ENCODE measurements at places on chromosomes 11 and 22.

- no peaks in the 10 kb centered on the region for H3K4me1 ChIP-seq
- no peak overlapping the region for H3K4me3 ChIP-seq
- no peaks in the 10 kb centered on the region for H3K36me3 ChIP-seq
- no peak for DNase-seq
- peaks cover 2% of the 10 kb centered on the region for H3K27me3 ChIP-seq
- no peak overlapping the region for H3K27ac ChIP-seq
These were observed 77.3 kb upstream of the ATXN10 start for GRCh38 chr22:45594123-45594941.

DNA sequence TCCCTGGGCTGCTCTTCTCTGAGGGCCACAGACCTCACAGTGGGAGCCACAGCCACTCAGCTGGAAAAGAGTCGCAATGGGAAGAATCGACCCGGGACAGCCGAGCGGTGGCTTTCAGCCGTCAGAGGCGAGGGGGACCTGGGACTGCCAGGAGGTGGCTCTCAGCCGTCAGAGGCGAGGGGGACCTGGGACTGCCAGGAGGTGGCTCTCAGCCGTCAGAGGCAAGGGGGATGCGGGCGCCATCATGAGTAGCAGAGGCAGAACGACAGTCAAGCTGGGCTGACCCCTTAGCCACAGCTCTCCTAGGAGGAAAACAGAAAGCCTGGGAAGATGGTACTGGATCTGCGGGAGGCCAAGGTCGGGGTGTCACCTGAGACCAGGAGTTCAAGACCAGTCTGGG, 14.9 kb upstream of the MUC2 start:
- no peaks in the 10 kb centered on the region for H3K36me3 ChIP-seq
- peak; percentile 15 for DNase-seq
- no peak overlapping the region for H3K4me3 ChIP-seq

GRCh38 chr11:69518081-69518950, 36.9 kb downstream of the LINC01488 start:
- H3K36me3 ChIP-seq, result no peaks in the 10 kb centered on the region
- peaks cover 16% of the 10 kb centered on the region for H3K27me3 ChIP-seq

DNA sequence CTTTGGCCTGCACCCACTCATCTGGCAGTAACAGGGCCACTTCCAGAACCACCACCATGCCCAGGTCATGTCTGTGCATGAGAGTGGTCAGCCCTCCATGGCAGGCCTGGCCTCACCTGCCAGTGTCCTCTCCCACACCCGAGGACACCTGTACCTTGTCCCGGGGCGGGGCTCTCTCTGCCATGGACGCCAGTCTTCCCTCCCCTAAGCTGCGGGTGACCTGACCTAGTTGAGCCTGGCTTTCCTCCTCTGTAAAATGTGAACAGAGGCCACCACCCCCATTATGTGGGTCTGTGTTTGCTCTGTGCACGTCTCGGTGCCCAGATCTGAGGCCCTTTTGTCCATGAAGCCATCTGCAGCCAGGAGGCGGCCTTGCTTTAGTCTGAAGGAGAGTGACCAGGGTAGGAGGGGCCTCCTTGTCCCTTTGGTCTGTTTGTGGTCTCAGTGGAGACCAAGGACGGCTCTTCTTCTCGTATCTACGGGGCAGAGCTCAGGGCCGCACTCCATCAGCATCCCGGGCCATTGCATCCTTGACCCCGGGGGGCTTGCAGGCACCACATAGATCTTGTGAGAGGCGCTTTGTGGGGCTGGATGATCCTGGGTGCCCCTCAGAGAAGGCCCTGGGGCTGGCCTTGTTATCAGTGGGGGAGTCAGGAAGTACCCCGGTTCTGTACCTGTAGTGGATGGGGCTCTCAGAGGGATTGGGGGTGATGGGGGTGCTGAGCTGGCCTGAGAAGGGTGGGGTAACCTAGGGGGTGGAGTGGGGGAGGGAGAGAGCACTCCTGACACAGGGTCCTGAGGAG, 121.6 kb downstream of the KCNQ1 start:
- DNase-seq, result no peak
- no peak overlapping the region for H3K4me3 ChIP-seq
- H3K27ac ChIP-seq, result no peak overlapping the region
- H3K27me3 ChIP-seq, result no peaks in the 10 kb centered on the region

GRCh38 chr11:36233204-36233603, 56.0 kb downstream of the COMMD9 start:
- DNase-seq, result no peak
- peaks cover 19% of the 10 kb centered on the region for H3K27me3 ChIP-seq
- no peak overlapping the region for H3K4me3 ChIP-seq
- H3K27ac ChIP-seq, result no peak overlapping the region
- no peaks in the 10 kb centered on the region for H3K36me3 ChIP-seq

- H3K4me1 ChIP-seq, result peaks cover 2% of the 10 kb centered on the region
- H3K27ac ChIP-seq, result no peak overlapping the region
- H3K27me3 ChIP-seq, result no peaks in the 10 kb centered on the region
These were observed 24.9 kb downstream of the RTL6 start for GRCh38 chr22:44473166-44473565.

GRCh38 chr22:35981900-35982299, 46.7 kb downstream of the RBFOX2 start:
- no peaks in the 10 kb centered on the region for H3K36me3 ChIP-seq
- no peak overlapping the region for H3K27ac ChIP-seq
- H3K4me1 ChIP-seq, result no peaks in the 10 kb centered on the region
- H3K4me3 ChIP-seq, result no peak overlapping the region

DNA sequence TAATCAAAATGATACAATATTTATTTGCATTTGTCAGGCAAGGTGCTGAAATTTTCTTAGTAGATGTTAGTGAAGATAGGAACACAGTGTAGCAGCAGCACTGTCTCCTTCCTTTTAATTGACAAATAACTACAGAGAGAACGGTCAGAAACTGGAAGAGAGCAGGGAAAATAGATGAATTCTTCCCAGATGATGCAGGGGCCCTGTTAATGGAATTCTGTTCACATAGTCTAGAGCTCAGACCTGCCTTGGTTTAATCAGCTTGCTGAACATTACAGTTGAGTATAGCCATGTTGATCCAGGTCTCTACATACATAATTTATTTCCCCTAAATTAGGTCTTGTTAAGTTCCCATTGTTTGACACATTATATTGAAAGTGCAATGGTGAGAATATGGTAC, 127.4 kb downstream of the SLC17A6 start:
- H3K4me3 ChIP-seq, result no peak overlapping the region
- DNase-seq, result no peak
- no peaks in the 10 kb centered on the region for H3K4me1 ChIP-seq
- no peaks in the 10 kb centered on the region for H3K36me3 ChIP-seq

DNA sequence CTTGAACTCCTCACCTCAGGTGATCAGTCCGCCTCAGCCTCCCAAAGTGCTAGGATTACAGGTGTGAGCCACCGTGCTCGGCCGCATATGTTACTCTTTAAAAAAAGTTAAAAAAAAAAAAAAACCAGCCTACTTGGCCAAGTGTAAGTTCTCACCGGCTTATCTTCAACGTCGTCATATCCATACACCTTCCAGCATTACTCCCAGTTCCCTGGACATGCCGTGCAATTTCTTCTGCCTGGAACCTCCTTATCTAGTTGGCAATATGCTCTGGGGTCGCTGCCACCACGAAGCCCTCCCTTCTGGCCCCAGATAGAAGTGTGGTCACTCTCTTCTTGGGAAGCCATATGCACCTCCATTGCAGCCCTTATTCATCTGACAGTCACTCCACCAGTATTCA, 36.3 kb upstream of the CBX7 start:
- no peak overlapping the region for H3K4me3 ChIP-seq
- no peak for DNase-seq
- no peaks in the 10 kb centered on the region for H3K4me1 ChIP-seq
- no peaks in the 10 kb centered on the region for H3K36me3 ChIP-seq
- no peak overlapping the region for H3K27ac ChIP-seq

- no peak for DNase-seq
- no peaks in the 10 kb centered on the region for H3K4me1 ChIP-seq
- H3K27me3 ChIP-seq, result peaks cover 40% of the 10 kb centered on the region
- H3K4me3 ChIP-seq, result no peak overlapping the region
- H3K27ac ChIP-seq, result no peak overlapping the region
These were observed 5.7 kb upstream of the SULT4A1 start for GRCh38 chr22:43867839-43868635.

- DNase-seq, result no peak
- H3K27ac ChIP-seq, result no peak overlapping the region
- no peaks in the 10 kb centered on the region for H3K27me3 ChIP-seq
These were observed 1290.9 kb downstream of the BRD1 start for GRCh38 chr22:48536541-48537342.

- no peaks in the 10 kb centered on the region for H3K36me3 ChIP-seq
- H3K4me1 ChIP-seq, result no peaks in the 10 kb centered on the region
- no peak overlapping the region for H3K4me3 ChIP-seq
- H3K27ac ChIP-seq, result no peak overlapping the region
These were observed 1114.2 kb upstream of the RAG2 start for GRCh38 chr11:37712251-37712650.

DNA sequence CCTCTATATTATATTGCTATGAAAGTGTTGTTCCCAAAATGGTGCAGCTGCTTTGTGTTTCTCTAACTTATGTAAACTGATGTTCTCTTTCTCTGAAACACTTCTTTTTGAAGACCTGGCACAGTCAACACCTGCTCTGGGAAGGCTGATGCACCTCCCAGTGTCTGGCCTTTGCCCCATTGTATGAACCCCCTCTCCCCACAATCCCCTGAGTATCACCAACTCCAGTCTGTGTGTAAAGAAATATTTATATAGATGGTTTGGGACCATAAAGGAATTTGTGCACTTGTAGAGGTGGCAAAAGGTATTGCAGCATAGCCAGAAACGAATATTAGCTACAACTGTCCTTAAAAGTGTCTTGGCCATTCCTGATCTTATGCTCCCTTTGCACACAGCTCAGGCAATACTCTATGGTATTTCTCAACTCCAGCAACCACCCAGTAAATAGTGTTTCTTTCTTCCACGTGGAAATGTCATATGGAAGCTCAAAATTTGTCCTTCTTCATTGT, 365.2 kb upstream of the DDI1 start:
- H3K4me3 ChIP-seq, result no peak overlapping the region
- H3K27ac ChIP-seq, result no peak overlapping the region
- DNase-seq, result no peak
- H3K27me3 ChIP-seq, result no peaks in the 10 kb centered on the region
- H3K36me3 ChIP-seq, result no peaks in the 10 kb centered on the region

DNA sequence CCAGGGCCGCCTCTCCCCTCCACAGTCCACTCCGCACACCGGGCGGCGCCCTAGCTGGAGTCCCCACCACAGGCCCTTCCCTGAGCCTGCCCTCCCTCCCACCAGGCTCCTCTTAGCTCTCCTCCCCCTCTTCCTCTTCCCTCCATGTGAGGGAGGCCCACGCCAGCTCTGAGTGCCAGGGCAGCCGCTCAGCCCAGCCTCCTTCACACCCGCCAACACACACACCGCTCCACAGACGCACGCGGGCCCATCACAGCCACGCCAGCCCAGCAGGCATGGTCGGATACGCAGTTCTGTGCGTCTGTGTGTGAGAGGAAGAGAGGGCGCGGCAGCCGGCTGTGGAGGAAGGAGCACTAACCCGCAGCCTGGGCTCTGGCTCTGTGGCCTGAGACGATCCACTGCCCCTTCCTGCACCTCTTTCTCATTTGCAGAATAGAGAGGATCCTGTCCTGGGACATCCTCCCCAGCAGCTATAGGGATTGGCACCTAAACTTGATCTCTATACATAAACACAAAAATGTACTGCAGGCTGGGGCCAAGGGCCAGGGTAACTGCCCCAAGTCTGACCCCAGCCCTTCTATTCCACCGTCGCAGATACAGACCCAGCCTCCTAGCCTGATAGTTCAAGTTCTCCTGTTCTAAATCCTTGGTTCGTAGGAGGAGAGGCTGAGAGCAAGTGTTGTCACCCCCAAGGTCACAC, 3.5 kb downstream of the CHRM4 start:
- peak; percentile 39 for DNase-seq
- H3K4me3 ChIP-seq, result no peak overlapping the region
- H3K4me1 ChIP-seq, result peaks cover 34% of the 10 kb centered on the region
- peak overlapping the region; percentile 54 for H3K27ac ChIP-seq
- H3K36me3 ChIP-seq, result no peaks in the 10 kb centered on the region

DNA sequence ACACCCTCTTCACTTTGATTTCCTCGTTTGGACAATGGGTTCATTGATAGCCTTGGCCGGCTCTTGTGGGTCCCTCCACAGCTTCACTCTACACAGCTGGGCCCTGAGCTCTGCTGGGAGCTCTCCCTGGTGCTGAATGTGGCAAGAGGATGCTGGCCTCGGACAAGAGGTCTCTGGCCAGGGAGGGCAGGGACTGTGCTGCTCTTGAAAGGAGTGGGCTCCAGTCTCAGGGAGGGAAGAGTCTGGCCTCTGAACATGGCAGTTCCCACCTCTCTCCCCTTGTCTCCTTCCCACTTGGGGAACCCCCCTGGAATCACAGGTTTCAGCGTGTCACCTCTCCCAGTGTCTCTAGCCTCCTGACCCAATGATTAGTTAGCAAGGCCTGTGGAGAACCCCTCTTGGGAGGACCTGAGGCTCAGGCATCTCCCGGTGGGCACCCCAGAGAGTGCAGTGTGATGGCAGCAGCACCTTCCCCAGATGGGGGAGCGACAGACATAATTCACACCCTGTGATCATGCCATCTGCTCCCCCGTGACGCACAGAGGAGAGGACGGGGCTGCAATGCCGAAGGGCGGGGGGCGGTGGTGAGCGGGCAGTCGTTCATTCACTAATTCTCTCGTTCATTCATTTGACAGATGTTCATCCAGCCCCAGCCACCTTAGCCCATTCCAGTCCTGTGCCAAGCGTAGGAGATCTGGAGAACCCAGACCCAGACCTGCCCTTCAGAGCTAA, 2.8 kb upstream of the CABP7 start:
- peaks cover 3% of the 10 kb centered on the region for H3K4me1 ChIP-seq
- H3K4me3 ChIP-seq, result no peak overlapping the region
- DNase-seq, result no peak
- peaks cover 52% of the 10 kb centered on the region for H3K27me3 ChIP-seq

DNA sequence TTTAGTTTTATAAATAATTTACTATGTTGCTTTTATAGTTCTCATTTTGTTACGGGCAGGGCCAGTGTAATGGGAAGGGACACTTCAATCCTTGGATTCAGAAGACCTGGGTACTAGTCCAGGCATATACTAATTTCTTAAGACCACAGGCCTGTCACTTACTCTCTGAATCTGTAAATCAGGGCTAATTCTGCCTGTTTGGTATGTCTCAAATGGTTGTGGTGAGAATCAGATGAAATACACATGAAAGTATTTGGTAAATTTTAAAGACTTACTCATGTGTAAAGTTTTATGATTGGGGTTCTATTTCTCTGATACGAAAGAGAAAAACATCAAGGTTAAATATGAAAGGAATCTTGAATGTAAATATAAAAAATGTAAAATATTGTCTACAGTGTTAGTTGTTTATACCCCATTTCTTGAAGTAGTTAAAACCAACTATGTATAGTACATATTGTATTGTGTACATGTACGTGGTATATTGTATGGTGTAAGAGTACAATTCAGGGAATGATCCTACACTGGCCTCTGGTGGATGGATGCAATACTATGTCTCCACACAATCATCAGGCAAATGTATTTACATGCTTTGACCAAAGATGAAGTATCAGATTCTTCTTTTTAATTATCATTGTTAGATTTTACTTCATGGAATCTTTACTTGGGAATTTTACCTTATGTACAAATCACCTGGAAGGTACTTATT, 24.5 kb upstream of the RAG2 start:
- no peaks in the 10 kb centered on the region for H3K36me3 ChIP-seq
- H3K4me1 ChIP-seq, result peaks cover 6% of the 10 kb centered on the region
- peaks cover 4% of the 10 kb centered on the region for H3K27me3 ChIP-seq
- H3K4me3 ChIP-seq, result no peak overlapping the region
- H3K27ac ChIP-seq, result no peak overlapping the region

- H3K4me1 ChIP-seq, result peaks cover 18% of the 10 kb centered on the region
- H3K27ac ChIP-seq, result no peak overlapping the region
These were observed 60.8 kb upstream of the CTSC start for GRCh38 chr11:88398372-88398771.
